ENCODE measurements at places on chromosomes 12 and 14.

GRCh38 chr12:53063708-53064612 is 14.1 kb downstream of the TNS2 start:
- DNase-seq: no peak

- DNase-seq: no peak
Observed at GRCh38 chr12:76186131-76186906, 101.8 kb upstream of the NAP1L1 start.

- no peak for DNase-seq
Observed at GRCh38 chr12:3116106-3116844, 39.1 kb downstream of the TSPAN9 start.

GRCh38 chr12:121036810-121037326 is 2.2 kb downstream of the OASL start:
- DNase-seq: no peak

DNA sequence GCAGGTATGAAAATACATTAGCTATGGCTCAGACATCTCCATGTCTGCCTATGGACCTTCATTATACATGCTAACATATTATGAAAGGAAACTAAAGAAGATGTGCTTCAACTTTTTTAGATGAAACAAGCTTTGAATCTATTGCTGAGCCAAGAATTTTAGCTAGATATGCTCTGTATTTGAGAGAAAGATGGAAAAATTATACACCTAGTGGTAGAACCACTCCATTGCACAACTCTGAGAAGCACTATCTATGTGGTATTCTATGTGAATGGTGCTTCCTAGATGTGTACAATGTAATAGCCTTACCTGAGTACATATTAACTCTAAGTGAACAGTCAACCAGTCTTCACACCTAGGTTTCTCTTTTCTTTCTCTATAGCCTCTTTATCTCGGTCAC is 17.3 kb downstream of the EPYC start:
- no peak for DNase-seq

DNA sequence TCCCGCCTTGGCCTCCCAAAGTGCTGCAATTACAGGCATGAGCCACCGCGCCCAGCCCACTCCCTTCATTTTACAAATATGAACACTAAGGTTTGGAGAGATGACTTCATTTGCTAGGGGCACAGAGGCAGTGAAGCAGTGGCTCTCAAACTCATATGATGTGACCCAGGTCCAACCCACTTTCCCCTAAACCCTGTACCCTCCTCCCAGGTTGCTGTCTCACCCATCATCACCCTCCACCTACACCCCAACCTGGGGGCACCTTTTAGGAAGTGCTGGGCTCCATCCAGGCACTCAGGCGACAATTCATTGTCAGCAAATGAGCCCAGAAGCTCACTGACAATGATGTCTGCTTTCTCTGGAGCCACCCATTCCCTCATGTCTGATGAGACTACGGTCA is 4.8 kb upstream of the RBM23 start:
- no peak for DNase-seq

GRCh38 chr12:5014269-5014668 is 29.4 kb upstream of the KCNA5 start:
- no peak for DNase-seq

GRCh38 chr12:4273652-4274395 is at the start of gene CCND2:
Gene CCND2, plus strand, starts transcription at chr12:4273762. Its CDS starts 279 bp downstream, at chr12:4274041.
- DNase-seq: peak; percentile 68

DNA sequence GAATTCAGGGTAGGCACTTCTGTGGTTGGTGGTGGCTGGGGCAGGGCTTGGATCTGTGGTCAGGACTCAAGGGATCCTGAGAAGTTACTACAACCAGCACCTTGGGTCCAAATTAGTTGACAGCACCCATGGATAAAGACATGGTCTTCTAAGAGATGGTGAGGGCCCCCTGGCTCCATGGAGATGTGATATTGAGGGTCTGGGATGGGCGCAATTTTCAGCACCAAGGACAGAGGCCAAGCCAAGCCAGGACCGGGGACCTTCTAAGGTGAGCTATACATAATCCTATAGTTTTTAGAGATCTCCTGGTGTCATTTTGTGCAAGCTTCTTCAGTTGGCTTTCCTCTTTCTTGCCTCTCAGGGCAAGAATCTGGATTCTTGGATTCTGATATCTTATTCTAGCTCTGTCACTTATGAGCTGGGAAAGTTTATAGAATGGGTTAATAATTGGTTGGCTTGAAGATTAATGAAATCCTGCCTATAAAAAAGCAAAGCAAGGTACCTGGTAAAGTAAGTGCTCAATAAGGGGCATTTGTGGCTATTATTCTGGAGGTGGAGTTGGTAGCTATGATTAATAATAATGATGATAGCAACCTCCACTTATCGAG is 130.1 kb upstream of the LHX5 start:
- DNase-seq: no peak

- DNase-seq: no peak
Observed at GRCh38 chr14:64786296-64787149, 82.3 kb downstream of the PLEKHG3 start.

All from stimulated activated CD4-positive, alpha-beta T cell treated with anti-CD3 and anti-CD28 coated beads, Interleukin-4, amount 100 ng/mL, for 48 hours (primary cell).